Activated naive CD4-positive, alpha-beta T cell treated with anti-CD3 and anti-CD28 coated beads, Interleukin-2, amount 50 U/mL, for 16 hours (primary cell): ENCODE measurements at places on chromosomes 11 and 22.

- DNase-seq = peak; percentile 59
These were observed 2.1 kb downstream of the METTL15 start for GRCh38 chr11:28110108-28110820.

GRCh38 chr11:134231958-134232659, 7.6 kb downstream of the VPS26B start:
- DNase-seq = no peak

- DNase-seq = no peak
These were observed 6.8 kb upstream of the CREB3L1 start for GRCh38 chr11:46270684-46271083.

- DNase-seq = no peak
These were observed 25.5 kb upstream of the TSPAN18 start for GRCh38 chr11:44701276-44701675.

DNA sequence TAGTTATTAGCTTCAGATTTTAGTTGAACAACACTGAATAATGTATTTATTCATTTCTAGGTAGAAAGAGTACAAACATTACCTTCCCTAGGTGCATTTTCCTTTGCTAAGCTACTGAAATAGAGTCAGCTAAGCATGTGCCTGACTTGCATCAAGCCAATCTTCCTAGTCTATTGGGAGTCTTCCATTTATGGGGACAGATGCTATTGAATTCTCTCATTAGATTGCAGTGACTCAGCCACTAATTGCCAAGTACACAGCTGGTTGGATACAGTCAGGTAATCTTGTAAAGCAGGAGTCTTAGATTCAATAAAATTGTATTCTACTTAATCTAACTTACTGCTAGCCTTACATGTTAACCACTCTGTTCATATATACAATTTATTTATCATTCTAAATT, 55.2 kb upstream of the RPS13 start:
- DNase-seq = no peak

GRCh38 chr11:18253233-18253632, 4.8 kb upstream of the SAA2 start:
- DNase-seq = no peak
